Activated CD4-positive, alpha-beta T cell treated with anti-CD3 and anti-CD28 coated beads for 36 hours (primary cell): ENCODE measurements at places on chromosomes 11 and 22.

GRCh38 chr11:13487661-13488030 lies 8.2 kb downstream of the PTH start:
- peak overlapping the region; percentile 71 for H3K27ac ChIP-seq
- DNase-seq = peak; percentile 15
- peaks cover 4% of the 10 kb centered on the region for H3K4me1 ChIP-seq

DNA sequence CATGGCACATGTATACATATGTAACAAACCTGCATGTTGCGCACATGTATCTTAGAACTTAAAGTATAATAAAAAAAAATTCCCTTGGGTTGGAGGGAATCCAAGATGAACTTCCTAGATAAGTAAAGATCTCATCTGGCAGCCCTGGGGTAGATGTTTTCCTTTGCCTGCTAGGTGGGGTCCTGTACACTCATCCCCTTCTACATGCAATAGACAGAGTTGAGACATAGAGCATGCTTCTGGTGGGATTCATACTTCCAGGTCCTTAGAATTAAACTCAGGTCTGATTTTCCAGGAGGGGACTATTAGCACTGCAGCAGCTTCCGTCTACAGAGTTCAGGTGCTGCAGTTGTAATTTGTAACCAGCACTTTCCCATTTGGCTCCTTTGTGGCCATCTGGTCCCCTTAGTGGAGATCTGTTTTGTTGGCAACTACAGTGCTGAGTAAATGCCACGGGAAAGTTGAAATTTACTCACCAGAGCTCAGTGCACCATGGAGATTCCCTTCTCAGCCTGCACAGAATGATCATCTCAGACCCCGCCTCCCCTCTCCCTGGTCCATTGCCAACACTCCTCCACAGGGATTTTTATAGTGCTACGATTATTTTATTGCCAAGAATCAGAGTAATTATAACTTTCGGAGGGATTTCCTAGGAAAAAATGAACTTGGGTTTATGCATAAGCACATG lies 220.1 kb upstream of the E2F8 start:
- H3K27ac ChIP-seq = no peak overlapping the region
- DNase-seq = no peak
- H3K36me3 ChIP-seq = no peaks in the 10 kb centered on the region

- H3K4me3 ChIP-seq = no peak overlapping the region
- no peaks in the 10 kb centered on the region for H3K4me1 ChIP-seq
- no peak for DNase-seq
- no peak overlapping the region for H3K27ac ChIP-seq
- no peaks in the 10 kb centered on the region for H3K36me3 ChIP-seq
Measured at GRCh38 chr22:28027453-28028448, 108.7 kb upstream of the PITPNB start.

DNA sequence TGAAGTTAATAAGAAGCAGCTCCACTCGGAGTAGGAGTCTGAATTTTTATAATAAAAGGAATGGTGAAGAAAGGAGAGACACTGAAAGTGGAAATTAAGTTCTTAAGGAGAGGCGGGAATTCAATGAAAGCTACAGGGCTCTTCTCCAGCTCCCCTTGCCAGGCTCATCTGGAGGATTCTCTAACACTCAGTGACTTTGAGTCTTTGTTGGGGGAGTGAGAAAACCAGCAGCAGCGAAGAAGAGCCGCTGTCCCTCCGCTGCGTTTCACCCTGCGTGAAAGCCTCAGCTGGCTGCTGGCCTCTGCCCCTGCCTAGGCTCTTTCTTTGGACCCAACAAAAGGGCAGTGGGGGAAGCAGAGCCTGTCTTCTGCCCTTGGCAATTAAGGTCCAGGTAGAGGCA lies 113.0 kb downstream of the NTM start:
- peaks cover 4% of the 10 kb centered on the region for H3K27me3 ChIP-seq
- H3K4me1 ChIP-seq = no peaks in the 10 kb centered on the region
- H3K4me3 ChIP-seq = no peak overlapping the region
- no peaks in the 10 kb centered on the region for H3K36me3 ChIP-seq
- no peak overlapping the region for H3K27ac ChIP-seq
- no peak for DNase-seq

GRCh38 chr11:130519128-130519932 lies 70.9 kb downstream of the ADAMTS15 start:
- no peaks in the 10 kb centered on the region for H3K4me1 ChIP-seq
- DNase-seq = no peak
- H3K27me3 ChIP-seq = peaks cover 2% of the 10 kb centered on the region

- H3K27me3 ChIP-seq = no peaks in the 10 kb centered on the region
- peaks cover 35% of the 10 kb centered on the region for H3K4me1 ChIP-seq
- H3K4me3 ChIP-seq = peak overlapping the region; percentile 81
- DNase-seq = no peak
- H3K27ac ChIP-seq = peak overlapping the region; percentile 92
Measured at GRCh38 chr11:59669611-59670009, 773 bp upstream of the PATL1 start.

- no peak overlapping the region for H3K4me3 ChIP-seq
- peaks cover 15% of the 10 kb centered on the region for H3K27me3 ChIP-seq
- no peak for DNase-seq
- no peaks in the 10 kb centered on the region for H3K4me1 ChIP-seq
- no peaks in the 10 kb centered on the region for H3K36me3 ChIP-seq
Measured at GRCh38 chr11:133156986-133157745, 375.1 kb downstream of the OPCML start.

- no peaks in the 10 kb centered on the region for H3K36me3 ChIP-seq
- no peak for DNase-seq
- no peak overlapping the region for H3K27ac ChIP-seq
- H3K4me1 ChIP-seq = peaks cover 7% of the 10 kb centered on the region
Measured at GRCh38 chr11:63783925-63784592, 15.5 kb upstream of the ZFTA start.

- H3K36me3 ChIP-seq = no peaks in the 10 kb centered on the region
- DNase-seq = no peak
- H3K27me3 ChIP-seq = peaks cover 10% of the 10 kb centered on the region
- H3K27ac ChIP-seq = no peak overlapping the region
Measured at GRCh38 chr11:125929445-125930075, 16.3 kb upstream of the VSIG10L2 start.

- peaks cover 63% of the 10 kb centered on the region for H3K4me1 ChIP-seq
- peaks cover 22% of the 10 kb centered on the region for H3K36me3 ChIP-seq
- peak within 1 kb of the TSS; percentile 99 for H3K27ac ChIP-seq
- peak within 1 kb of the TSS; percentile 94 for H3K4me3 ChIP-seq
- H3K27me3 ChIP-seq = peaks cover under 1% of the 10 kb centered on the region
Measured at GRCh38 chr22:24427500-24428164, at the start of gene ADORA2A. Gene ADORA2A, plus strand, starts transcription at chr22:24427599. Its CDS starts 5,806 bp downstream, at chr22:24433405.

DNA sequence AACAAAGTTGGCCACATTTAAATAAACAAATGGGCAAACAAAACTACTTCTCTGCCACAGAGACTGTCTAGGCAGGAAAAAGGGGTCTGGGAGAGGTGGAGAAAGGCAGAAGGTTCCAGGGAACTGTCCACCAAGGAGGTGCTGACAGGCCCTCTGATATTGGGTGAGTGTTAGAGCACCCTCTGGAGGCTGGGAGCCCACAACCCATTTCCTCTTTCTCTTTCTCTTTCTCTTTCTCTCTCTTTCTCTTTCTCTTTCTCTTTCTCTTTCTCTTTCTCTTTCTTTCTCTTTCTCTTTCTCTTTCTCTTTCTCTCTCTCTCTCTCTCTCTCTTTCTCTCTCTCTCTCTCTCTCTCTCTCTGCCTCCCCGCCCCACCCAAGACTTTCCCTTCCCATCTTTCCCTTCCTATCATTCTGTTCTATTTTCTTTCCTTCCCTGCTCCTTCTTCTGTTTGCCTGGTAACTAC lies 912.8 kb downstream of the DLG2 start:
- H3K27ac ChIP-seq = no peak overlapping the region
- peak; percentile 71 for DNase-seq
- H3K27me3 ChIP-seq = no peaks in the 10 kb centered on the region
- peak overlapping the region; percentile 48 for H3K4me3 ChIP-seq
- no peaks in the 10 kb centered on the region for H3K36me3 ChIP-seq

DNA sequence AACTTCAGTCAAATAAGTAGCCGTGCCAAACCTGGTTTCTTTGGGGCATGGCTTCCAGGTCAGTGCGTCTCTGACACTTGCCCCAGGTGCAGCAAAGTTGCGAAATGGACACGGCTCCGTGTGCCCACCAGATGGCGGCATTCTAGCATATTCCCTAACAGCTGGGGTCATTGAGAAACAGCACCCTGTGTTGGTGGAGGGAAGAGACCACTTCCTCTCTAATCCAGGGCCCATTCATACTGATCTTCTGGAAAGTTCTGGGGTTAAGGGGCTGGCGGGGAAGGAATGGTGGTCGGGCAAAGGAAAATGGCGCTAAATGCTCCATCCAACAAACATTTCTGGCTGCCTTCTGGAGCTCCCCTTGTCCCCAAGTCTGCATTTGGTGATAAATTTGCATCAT lies 141.2 kb upstream of the TIMP3 start:
- DNase-seq = peak; percentile 74
- no peaks in the 10 kb centered on the region for H3K4me1 ChIP-seq
- H3K27ac ChIP-seq = no peak overlapping the region

DNA sequence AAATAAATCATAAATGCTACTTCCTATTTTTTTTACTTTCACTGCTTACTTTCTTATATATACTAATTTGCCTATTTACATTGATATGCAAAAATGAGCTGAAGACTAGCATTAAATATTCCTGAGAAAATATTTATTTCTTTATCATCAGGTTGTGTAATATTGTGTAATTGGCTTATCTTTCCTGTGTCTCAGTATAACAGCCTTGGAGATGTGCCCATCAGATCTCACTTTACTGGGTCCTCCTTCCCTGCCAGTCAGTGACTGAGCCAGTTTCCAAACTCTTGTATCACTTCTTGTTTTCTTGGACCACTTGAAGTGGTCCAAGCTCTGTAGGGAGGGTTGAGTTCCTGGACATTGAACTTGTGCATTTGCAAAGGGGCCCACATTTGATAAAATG lies 900.0 kb downstream of the LUZP2 start:
- H3K36me3 ChIP-seq = no peaks in the 10 kb centered on the region
- H3K4me3 ChIP-seq = no peak overlapping the region
- DNase-seq = no peak
- no peak overlapping the region for H3K27ac ChIP-seq
- H3K4me1 ChIP-seq = no peaks in the 10 kb centered on the region
- H3K27me3 ChIP-seq = no peaks in the 10 kb centered on the region

DNA sequence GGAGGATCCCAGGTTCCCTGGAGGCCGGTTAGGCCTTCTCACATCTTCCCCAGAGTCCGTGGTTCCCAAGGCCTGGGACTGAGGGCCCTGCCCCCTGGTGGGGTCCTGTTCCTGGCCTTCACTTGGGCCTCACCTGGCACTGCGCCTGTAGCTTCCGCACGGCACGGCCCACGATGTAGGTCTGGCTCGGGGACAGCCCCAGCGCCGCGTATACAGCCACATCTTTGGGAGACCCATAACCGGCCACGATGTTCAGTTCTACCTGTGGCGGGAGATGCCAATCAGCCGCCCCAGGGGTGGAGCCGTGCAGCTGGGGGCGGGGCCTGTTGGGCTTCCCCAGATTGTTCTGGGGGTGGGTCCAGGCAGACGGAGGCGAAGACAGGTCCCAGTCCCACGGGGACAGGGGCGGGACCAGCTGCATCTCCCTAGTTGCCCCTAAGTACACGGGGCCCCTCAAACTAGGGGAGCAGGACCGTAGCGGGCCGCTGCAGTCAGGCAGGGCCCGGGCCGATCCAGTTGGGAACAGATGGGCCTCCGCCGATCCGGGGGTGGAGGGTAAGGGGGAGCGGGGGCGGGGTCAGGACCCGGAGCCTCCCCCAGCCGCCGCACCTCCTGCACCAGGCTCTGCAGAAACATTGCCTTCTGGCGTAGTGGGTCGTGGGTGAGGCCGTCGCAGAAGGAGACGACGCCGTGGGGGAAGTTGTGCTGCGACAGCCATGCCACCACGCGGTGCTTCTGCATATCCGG lies 10.1 kb downstream of the AIP start:
- peak; percentile 65 for DNase-seq
- H3K4me3 ChIP-seq = no peak overlapping the region
- no peak overlapping the region for H3K27ac ChIP-seq
- H3K36me3 ChIP-seq = peaks cover 37% of the 10 kb centered on the region
- no peaks in the 10 kb centered on the region for H3K27me3 ChIP-seq

GRCh38 chr11:120188371-120188770 lies 22.5 kb upstream of the OAF start:
- no peak for DNase-seq
- H3K27ac ChIP-seq = no peak overlapping the region
- no peaks in the 10 kb centered on the region for H3K36me3 ChIP-seq
- H3K4me3 ChIP-seq = no peak overlapping the region

DNA sequence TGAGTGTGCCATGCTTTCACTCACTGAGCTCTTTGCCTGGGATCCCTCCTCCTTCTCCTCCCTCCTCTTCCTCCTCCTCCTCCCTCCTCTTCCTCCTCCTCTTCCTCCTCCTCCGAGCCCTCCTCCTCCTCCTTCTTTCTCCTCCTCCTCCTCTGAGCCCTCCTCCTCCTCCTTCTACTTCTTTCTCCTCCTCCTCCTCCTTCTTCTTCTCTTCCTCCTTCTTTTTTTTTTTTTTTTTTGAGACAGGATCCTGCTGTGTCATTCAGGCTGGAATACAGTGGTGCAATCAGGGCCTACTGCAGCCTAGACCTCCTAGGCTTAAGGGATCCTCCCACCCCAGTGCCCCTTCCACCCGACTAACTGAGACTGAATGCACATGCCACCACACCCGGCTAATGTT lies 62.3 kb downstream of the DEUP1 start:
- no peak overlapping the region for H3K27ac ChIP-seq
- no peak overlapping the region for H3K4me3 ChIP-seq
- H3K27me3 ChIP-seq = peaks cover 6% of the 10 kb centered on the region
- DNase-seq = no peak
- no peaks in the 10 kb centered on the region for H3K36me3 ChIP-seq

- peaks cover 29% of the 10 kb centered on the region for H3K4me1 ChIP-seq
- DNase-seq = peak; percentile 44
- peak overlapping the region; percentile 59 for H3K27ac ChIP-seq
- no peak overlapping the region for H3K4me3 ChIP-seq
- H3K36me3 ChIP-seq = peaks cover 2% of the 10 kb centered on the region
Measured at GRCh38 chr22:43148581-43148980, 2.8 kb upstream of the TSPO start.

DNA sequence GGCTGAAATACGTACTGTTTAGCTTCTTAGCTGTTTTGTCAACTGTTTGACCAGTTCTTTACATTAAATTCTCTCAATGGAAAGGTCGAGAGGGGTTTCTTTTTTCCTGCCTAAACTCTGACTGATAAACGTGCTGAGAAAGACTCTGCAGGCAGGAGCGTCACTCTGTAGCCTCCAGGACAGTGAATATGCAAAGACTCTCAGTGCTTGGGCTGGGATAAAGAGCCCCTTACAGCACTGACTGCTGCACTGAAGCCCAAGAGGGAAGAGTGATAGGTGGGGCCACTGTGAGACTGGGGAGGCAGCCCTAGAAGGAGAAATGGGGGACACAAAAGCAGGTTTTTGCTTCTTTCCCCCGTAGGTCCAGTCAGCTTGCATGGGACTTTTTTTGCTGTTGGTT lies 213.5 kb downstream of the TENM4 start:
- H3K36me3 ChIP-seq = no peaks in the 10 kb centered on the region
- H3K4me1 ChIP-seq = no peaks in the 10 kb centered on the region
- H3K27me3 ChIP-seq = peaks cover 7% of the 10 kb centered on the region
- H3K27ac ChIP-seq = no peak overlapping the region
- DNase-seq = no peak
- no peak overlapping the region for H3K4me3 ChIP-seq
